Stimulated activated CD4-positive, alpha-beta T cell treated with anti-CD3 and anti-CD28 coated beads, TNF-alpha, amount 100 ng/mL, for 4 hours (primary cell): ENCODE measurements at places on chromosomes 2 and 18.

GRCh38 chr2:54646170-54646927 lies 77.1 kb upstream of the EML6 start:
- no peak for DNase-seq

GRCh38 chr2:165909466-165909865 lies 44.1 kb downstream of the TTC21B start:
- no peak for DNase-seq

- DNase-seq: no peak
These were observed 469.9 kb downstream of the SOCS6 start for GRCh38 chr18:70758780-70759179.

- no peak for DNase-seq
These were observed 38.4 kb upstream of the GAREM1 start for GRCh38 chr18:32509111-32509510.

DNA sequence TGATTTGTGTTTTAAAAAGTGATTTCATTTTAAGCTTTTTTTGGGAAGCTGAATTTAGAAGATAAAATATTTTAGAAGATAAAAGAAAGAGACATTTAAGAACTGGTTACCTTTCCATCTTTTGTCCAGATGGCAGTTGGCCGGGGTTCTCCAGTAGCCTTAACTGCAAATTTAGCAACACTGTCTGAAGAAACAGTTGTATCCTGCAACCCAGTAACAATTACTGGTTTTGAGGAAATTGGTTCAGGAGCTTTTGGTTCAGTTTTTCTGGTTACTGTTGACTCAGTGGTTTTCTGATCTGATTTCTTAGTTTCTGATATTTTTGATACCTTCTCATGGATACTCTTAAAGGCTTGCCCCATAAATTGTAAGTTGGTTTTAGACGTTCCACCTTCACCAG lies 49.9 kb downstream of the PLEKHA3 start:
- no peak for DNase-seq

- DNase-seq: no peak
These were observed 790.3 kb downstream of the ERBB4 start for GRCh38 chr2:211748339-211748738.

- DNase-seq: no peak
These were observed 2.6 kb upstream of the ASXL3 start for GRCh38 chr18:33575451-33575850.

DNA sequence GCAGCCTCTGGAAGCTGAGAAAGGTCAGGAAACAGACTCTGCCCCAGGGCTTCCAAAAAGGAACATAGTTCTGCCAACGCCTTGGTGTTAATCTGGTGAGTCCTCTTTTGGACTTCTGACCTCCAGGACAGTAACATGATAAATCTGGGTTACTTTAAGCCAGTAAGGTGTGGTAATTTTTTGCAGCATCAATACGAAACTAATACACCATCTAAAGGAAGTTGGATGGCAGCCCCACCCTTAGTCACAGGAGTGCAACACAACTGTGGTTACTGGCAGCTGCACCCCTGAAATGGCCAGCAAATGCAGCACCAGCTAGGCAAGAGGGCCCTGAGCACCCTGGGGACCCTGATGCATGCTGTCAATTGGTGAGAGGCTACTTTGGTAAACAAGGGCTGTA lies 25.8 kb downstream of the CREG2 start:
- DNase-seq: no peak

GRCh38 chr18:31192086-31192776 lies 29.6 kb upstream of the DSC1 start:
- no peak for DNase-seq

DNA sequence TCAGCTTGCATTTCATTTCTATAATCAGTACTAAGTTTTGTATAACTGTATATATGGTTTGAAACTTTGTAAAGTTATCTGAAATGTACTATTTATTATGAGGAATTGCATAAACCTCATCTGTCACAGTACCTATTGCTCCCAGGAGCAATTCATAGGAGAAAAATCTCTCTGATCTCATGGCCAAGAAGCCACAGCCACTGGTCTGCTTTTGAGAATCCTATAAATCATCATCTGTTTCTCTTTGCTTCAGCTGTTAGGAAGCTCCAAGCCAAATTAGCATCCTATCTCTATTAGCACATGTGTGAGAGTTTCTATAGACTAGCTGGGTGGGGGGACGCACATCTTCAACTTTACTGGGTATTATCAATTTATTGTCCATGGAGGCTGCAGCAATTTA lies 210.3 kb downstream of the CYP26B1 start:
- no peak for DNase-seq

- no peak for DNase-seq
These were observed 14.3 kb upstream of the ST8SIA5 start for GRCh38 chr18:46771141-46771540.

GRCh38 chr2:47309952-47310800 lies 92.8 kb upstream of the MSH2 start:
- no peak for DNase-seq
